NCI-H526 (cell line): ENCODE measurements at places on chromosomes 7 and 10.

GRCh38 chr10:71274901-71275796, 43.9 kb upstream of the SLC29A3 start:
- DNase-seq = no peak

GRCh38 chr10:44937196-44938005, 22.2 kb upstream of the RASSF4 start:
- no peak for DNase-seq

DNA sequence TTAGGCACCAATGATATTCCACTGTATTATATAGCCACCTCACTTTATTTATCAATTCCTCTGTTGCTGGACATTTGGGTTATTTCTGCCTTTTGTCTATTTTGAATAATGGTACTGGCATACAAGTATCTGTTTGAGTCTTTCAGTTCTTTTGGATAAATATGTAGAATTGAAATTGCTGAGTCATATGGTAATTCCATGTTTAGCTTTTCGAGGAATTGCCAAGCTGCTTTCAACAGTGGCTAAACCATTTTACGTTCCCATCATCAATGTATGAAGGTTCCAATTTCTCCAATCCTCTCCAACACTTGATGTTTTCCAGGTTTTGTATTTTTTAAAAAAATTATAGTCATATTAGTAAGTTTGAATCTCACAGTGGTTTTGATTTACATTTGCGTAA, 42.3 kb downstream of the JMJD1C start:
- DNase-seq = no peak

GRCh38 chr10:109887243-109887642, 36.1 kb downstream of the XPNPEP1 start:
- no peak for DNase-seq

GRCh38 chr7:142579946-142580345, 169.3 kb upstream of the PRSS1 start:
- no peak for DNase-seq

DNA sequence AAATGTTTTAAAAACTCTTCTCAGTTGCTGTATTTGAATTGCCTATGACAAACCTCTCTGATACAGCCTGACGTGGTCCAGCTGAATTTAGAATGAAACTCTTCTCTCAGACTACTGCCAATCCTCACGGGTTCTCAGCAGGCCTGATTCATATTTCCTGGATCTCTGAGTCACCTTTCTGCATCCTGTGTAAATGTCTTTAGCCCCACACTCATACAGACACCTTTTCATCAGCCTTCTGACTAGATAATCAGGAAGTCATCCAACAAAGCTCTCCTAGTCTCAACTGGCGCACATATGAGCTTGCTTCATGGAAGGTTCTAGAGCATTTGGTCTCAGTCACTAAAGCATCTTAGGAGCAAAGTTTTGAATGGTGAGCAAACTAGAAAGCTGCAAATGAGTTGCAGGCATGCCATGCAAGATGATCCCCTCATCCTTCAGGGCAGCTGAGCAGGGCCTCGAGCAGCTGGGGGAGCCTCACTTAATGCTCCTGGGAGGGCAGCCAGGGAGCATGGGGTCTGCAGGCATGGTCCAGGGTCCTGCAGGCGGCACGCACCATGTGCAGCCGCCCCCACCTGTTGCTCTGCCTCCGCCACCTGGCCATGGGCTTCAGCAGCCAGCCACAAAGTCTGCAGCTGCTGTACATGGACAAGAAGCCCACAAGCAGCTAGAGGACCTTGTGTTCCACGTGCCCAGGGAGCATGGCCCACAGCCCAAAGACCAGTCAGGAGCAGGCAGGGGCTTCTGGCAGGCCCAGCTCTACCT, 182.8 kb downstream of the ARHGAP12 start:
- DNase-seq = no peak

DNA sequence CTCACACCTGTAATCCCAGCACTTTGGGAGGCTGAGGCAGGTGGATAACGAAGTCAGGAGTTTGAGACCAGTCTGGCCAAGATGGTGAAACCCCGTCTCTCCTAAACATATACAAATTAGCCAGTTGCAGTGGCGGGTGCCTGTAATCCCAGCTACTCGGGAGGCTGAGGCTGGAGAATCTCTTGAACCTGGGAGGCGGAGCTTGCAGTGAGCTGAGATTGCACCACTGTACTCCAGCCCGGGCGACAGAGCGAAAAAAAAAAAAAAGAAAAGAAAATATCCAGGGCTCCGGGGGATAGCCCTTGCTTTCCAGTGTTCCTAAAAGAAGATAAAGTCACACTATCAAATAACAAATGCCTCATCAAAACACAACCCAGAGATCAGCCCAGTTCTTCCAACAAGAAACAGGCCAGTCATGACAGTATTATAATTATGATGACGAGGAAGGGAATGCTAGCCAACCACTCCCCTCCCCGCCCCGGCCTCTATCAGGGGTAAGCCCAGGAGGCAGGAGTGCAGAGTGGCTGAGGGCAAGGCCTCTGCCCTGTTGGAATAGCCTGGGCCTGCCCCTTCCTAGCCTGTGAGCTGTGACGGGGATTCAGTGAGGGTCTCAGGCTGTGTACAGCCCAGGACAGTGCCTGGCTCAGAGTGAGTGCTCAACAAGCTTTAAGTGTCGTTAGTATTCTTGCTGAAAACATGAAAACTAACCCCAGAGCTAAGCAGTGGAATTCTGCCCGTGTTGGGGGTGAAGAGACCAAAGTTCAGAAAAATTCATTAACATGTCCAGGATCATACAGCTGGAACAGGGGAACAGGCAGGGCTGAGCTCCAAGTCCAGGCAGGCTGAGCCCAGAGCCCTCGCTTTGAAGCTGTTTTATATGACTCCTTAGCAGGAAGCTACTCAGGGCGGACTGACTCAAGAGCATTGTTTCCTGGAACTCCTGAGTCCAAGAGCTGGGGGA, 54.3 kb downstream of the FAM241B start:
- no peak for DNase-seq

- no peak for DNase-seq
Observed at GRCh38 chr10:49044293-49045193, 70.8 kb downstream of the VSTM4 start.

- no peak for DNase-seq
Observed at GRCh38 chr10:87702973-87703294, 43.3 kb downstream of the PAPSS2 start.

- no peak for DNase-seq
Observed at GRCh38 chr7:80632139-80632538, 6.3 kb upstream of the CD36 start.

DNA sequence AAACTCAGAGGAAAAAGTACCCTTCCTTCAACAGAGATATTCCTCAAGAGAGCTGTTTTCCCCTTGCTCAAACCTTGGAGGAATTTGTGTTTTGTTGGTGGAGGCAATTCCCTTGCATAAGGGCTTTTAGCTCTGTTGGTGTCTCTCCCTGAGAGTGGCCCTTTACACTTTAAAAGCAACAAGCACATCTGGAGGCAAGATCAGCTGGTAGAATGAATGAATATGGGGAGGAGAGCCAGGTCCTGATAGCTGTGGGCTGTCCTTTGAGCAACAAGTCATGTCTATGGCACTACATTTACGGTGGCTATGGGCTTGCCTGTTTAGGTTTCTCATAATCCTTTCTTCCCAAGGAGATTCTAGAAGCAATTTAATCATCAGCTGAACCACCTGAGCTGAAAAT, 384.0 kb downstream of the SORCS3 start:
- DNase-seq = no peak

DNA sequence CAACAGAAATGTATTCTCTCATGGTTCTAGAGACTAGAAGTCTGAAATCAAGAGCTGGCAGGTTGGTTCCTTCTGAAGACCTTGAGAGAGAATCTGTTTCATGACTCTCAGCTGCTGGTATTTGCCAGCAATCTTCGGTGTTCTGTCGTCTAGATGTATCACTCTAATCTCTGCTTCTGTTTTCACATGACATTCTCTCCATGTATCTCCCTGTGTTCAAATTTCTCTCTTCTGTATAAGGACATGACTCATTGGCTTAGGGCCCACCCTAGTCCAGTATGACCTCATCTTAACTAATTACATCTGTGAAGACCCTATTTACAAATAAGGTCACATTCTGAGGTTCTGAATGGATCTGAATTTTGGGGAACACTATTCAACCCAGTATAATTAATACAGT, 82.3 kb downstream of the ANKRD7 start:
- no peak for DNase-seq

GRCh38 chr10:117530791-117531190, 11.8 kb upstream of the EMX2 start:
- DNase-seq = no peak

DNA sequence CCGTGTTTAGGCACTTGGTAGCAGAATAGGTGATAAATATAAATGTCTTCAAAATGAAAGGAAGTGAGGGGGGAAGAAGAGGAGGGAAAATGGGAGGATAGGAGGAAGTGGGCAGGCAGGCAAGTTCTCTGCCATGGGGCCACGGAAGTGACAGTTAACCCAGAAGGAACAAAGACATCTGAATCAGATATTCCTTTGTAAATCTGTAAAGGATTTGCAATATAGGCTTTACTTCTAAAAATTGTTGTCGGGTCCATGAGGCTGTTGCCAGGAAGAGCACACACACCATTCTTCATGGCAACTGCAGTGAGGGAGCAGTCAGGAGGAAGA, 23.7 kb upstream of the RASSF4 start:
- DNase-seq = no peak

DNA sequence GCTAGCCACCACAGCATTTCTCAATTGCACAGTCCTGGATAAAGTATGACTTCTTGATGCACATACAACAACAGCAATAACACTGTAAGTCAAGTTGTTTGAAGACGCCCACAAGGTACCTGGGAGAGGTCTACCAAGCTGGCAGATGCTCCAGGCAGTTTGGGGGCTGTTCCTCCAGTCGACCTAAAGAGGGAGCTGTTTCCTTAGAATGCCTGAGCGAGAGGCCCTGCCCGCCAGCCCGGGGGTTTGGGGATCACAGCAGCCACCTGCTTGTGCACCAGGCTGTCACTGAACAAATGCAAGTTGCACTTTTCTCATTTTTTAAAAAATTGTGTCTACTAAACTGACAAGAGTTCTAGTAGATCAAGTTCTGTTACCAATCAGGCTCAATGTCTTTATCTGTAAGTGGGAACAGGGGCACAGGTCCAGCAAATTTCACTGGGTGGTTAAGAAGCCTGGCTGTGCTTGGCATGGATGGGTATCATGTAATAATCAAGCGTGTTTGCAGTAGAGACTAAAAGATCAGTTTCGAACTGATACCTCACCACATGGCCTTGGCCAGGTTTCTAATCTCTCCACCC, 193.8 kb upstream of the ADO start:
- peak; percentile 21 for DNase-seq

DNA sequence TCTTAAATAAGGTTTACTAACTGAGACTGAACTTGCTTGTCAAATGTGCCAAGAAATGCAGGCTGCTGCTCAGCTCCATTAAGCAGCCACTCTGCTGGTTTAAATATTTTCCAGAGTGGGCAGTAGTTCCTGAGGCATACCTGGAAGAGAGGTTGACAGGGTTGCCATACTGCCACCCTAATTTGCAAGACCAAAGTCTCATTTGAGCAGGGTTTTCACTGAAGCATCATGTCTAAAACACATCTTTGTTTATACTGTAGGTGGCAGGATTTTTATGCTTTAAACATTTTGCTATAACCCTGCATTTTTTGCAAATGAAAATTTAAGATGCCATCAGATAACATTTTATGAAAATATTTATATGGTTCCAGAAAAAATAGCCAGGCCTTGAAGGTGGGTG, 618.0 kb upstream of the LRRTM3 start:
- peak; percentile 0 for DNase-seq

DNA sequence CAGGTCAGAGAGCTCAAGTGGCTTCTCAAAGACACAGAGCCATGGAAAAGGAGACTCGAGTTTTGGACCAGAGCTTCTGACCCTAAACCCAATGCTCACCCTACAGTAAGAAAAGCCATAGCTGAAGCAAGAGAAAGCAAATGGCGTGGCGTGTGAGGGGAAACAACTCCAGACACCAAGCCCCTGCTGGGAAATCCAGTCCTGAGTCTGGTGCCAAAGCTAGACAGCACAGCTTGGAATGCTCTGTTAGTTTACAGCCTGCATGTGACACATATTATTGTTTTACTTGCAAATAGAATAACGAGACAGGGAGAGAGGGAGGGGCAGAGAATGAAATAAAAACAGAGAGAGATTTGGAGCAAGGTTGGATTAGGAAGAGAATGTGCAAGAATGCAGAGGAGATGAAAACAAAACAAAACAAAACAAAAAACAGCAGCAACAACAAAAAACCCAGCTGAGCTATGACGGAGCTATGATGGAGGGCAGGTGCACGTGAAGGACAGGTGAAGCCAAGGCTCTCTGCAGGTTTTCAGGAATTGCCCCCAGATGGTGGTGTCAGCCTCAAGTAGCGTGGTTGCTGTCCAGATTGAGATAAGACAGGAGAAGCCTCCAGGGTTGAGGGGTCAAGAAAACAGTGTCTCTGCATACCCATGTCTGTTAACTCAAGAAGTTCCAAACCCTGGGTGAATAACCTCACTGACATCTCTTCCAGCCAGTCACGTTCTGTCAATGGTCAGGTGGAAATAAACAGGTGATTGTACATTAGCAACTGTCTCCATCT, 69.7 kb upstream of the LRRC18 start:
- DNase-seq = peak; percentile 44

DNA sequence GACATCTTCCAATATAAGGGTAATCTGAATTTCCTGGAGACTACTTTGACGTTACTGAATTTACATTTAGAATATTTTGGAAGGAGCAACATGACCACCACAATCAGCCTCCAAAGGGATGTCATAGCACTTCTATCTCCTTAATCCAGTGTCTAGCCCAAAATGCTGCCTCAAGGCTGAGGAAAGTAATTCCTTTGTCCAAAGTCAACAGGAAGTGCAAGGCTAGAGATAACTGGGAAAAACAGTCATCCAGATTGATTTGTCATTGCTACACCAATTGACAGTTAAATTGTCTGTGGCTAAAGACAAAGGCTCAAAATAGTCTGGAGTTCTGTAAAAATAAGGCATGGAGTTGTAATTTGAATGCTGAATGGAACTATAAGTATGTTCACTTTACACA, 3.9 kb upstream of the TFPI2 start:
- no peak for DNase-seq

- no peak for DNase-seq
Observed at GRCh38 chr7:79778786-79779770, 325.6 kb upstream of the MAGI2 start.

DNA sequence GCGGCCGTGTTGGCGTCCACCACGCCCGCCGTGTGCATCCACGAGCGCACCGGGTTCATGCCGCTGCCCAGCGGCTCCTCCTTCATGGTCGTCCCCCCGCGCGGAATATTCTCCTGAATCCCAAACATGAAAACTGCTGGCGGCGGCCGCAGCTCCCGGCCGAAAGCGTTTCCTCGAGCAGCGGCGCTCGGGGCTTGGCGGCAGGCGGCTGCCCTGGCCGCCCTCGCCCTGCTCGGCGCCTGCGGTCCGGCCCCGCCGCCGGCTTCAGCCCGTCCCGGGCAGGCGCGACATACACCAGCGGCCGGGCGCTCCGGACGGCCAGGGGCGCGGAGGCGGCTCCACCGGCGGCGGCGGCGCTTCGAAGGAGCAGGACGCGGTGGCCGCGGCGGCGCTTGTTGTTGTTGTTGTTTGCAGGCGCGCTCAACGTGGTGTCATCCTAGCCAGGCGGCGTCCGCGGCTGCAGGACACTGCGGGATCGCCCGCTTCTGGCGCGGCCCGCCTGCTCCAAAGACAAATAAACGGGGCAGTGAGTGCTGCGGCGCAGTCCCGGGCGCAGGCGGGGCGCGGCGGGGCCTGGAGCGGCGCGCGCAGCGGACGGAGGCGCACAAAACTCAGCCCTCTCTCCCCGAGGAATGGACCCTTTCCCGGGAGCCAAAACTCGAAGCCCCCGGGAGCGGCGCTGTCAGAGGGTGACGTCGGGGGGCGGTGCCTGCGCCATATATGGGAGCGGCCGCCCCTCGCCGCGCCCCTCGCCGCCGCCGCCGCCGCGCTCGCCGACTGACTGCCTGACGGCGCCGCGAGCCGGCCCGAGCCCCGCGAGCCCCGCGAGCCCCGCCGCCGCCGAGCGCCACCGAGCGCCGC, at the start of gene EBF3:
Gene EBF3, minus strand, starts transcription at position 634 of the 861 bp plus-strand sequence. Its CDS starts 506 bp downstream, at position 128.
- DNase-seq = peak; percentile 73

- no peak for DNase-seq
Observed at GRCh38 chr7:67918158-67918557, 921.5 kb downstream of the TYW1 start.
